ENCODE measurements at places on chromosomes 2 and 18. TPM values are rescaled to one million over a fixed set of nuclear protein-coding genes. Genes with fewer than 3 reads are reported as not detected.

DNA sequence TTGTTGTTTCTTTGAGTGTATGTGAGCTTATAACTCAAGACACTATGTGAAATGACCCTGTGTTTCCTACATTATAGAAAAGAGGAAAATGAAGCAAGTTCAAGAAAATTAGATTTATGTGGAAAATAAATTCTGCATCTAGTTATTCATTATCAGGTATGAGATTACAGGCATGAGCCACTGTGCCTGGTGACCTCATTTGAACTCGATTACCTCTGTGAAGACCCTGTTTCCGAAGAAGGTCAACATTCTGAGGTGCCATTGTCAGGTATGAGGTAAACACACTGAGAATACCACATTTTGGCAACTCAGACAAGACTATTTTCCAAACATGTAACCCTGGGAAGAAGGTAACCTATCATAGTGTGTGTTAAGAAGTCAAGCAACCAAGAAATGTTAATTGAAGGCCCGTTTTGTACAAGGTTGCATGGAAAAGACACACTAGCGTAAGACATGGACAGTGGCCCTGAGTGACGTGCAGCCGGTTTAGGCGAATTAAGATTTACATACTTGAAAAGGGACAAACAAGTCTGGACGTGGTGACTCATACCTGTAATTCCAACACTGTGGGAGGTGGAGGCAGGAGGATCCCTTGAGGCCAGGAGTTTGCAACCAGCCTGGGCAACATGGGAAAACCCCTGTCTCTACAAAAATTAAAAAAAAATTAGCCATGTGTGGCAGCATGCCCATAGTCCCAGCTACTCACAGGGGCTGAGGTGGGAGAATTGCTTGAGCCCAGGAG is 186.6 kb downstream of the NEDD4L start:
- peaks cover 36% of the 10 kb centered on the region for H3K4me1 ChIP-seq
- no peaks in the 10 kb centered on the region for H3K36me3 ChIP-seq
- peak overlapping the region; percentile 28 for H3K27ac ChIP-seq
- H3K27me3 ChIP-seq, result peaks cover 2% of the 10 kb centered on the region
- no peak for DNase-seq
- H3K4me3 ChIP-seq, result no peak overlapping the region

HOXD12 gene
- total RNA-seq, result 0.36 TPM

MLPH gene
- 45.4 TPM for total RNA-seq

TTR gene
- not detected for total RNA-seq

GRCh38 chr18:45658756-45659155 is 43.5 kb downstream of the SLC14A2 start:
- H3K27ac ChIP-seq, result no peak overlapping the region
- no peaks in the 10 kb centered on the region for H3K36me3 ChIP-seq
- peaks cover 27% of the 10 kb centered on the region for H3K4me1 ChIP-seq
- no peak overlapping the region for H3K4me3 ChIP-seq
- DNase-seq, result peak; percentile 18

DNA sequence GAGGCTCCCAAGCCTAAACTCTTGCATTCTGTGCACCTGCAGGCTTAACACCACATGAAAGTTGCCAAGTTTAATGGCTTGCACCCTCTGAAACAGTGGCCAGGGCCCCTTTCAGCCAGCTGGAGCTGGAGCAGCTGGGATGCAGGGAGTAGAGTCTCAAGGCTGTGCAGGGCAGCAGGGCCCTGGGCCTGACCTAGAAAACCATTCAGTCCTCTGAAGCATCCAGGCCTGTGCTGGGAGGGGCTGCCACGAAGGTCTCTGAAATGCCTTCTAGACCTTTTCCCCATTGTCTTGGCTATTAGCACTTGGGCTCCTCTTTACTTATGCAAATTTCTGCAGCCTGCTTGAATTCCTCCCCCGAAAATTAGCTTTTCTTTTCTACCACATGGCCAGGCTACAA is 10.6 kb upstream of the SFT2D3 start:
- no peaks in the 10 kb centered on the region for H3K4me1 ChIP-seq
- DNase-seq, result no peak
- peaks cover 26% of the 10 kb centered on the region for H3K36me3 ChIP-seq
- H3K27ac ChIP-seq, result no peak overlapping the region
- no peak overlapping the region for H3K4me3 ChIP-seq

RFTN2 gene
- not detected for total RNA-seq

DCDC2C gene
- total RNA-seq, result not detected

PIAS2 gene
- 26.1 TPM for total RNA-seq

GRCh38 chr2:72003796-72004195 is 143.9 kb downstream of the CYP26B1 start:
- no peak overlapping the region for H3K4me3 ChIP-seq
- peaks cover 54% of the 10 kb centered on the region for H3K27me3 ChIP-seq
- H3K27ac ChIP-seq, result no peak overlapping the region
- H3K4me1 ChIP-seq, result no peaks in the 10 kb centered on the region
- no peak for DNase-seq

DNA sequence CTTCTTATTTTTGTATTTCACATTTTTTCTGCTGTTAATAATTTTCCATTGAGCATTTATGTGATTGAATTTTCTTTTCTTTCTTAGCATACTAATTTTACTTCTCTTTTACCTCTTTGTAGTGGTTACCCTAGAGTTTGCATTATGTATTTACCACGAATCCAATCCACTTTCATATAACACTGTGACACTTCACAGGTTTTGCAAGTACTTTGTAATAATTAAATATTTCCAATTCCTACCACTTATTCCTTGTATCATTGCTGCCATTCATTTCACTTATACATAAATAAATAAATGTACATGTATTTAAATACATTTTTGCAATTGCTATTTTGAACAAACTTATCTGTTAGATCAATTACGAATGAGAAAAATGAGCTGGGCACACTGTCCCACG is 110.8 kb downstream of the TGIF1 start:
- peaks cover 8% of the 10 kb centered on the region for H3K27me3 ChIP-seq
- no peak overlapping the region for H3K27ac ChIP-seq
- H3K4me3 ChIP-seq, result no peak overlapping the region
- no peak for DNase-seq
- no peaks in the 10 kb centered on the region for H3K4me1 ChIP-seq

GRCh38 chr2:200466425-200467418 is 43.1 kb downstream of the KCTD18 start:
- H3K36me3 ChIP-seq, result peaks cover 65% of the 10 kb centered on the region
- peaks cover 44% of the 10 kb centered on the region for H3K4me1 ChIP-seq
- H3K4me3 ChIP-seq, result peak overlapping the region; percentile 8
- H3K27me3 ChIP-seq, result peaks cover 4% of the 10 kb centered on the region
- peak overlapping the region; percentile 69 for H3K27ac ChIP-seq

DNA sequence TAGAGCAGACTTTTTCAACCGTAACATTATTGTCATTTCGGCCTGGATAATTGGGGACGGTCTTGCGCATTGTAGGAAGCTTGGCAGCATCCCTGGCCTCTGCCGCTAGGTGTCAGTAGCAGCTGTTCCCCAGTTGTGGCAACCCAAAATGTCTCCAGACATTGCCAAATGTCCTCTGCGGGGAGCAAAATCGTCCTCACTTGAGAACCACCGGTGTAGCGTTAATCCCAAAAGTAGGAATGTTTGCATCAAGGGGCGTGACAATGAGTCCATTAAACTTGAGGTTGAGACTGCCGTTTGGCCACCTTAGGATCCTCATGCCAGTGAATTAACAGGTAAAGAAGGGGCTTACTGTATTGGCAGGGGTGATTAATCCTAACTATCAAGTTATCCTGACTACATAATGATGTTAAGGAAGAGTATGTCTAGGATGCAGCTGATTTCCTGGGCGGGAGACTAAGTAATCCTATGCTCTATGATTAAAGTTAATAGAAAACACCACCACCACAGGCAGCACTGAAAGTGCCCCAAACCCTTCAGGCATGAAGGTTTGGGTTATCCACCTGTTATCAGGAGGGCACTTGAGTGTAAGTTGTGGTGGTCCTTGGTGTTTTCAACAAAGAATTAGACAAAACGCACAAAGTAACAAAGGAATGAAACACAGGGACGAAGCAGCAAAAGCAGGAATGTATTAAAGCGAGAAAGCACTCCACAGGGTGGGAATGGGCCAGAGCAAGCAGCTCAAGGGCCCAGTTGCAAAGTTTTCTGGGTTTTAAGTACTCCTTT is 4.9 kb upstream of the ZC3H8 start:
- H3K36me3 ChIP-seq, result no peaks in the 10 kb centered on the region
- H3K4me1 ChIP-seq, result peaks cover 5% of the 10 kb centered on the region
- peak overlapping the region; percentile 54 for H3K4me3 ChIP-seq

GRCh38 chr18:10290638-10291235 is 163.7 kb upstream of the APCDD1 start:
- H3K27ac ChIP-seq, result peak overlapping the region; percentile 30
- DNase-seq, result no peak
- peaks cover 11% of the 10 kb centered on the region for H3K27me3 ChIP-seq

- H3K4me1 ChIP-seq, result peaks cover 46% of the 10 kb centered on the region
- H3K36me3 ChIP-seq, result peaks cover 38% of the 10 kb centered on the region
- DNase-seq, result peak; percentile 82
- no peaks in the 10 kb centered on the region for H3K27me3 ChIP-seq
- H3K4me3 ChIP-seq, result no peak overlapping the region
Observed at GRCh38 chr2:73243884-73244570, 9.9 kb downstream of the CCT7 start.

ACYP2 gene
- total RNA-seq, result 14.3 TPM

DNA sequence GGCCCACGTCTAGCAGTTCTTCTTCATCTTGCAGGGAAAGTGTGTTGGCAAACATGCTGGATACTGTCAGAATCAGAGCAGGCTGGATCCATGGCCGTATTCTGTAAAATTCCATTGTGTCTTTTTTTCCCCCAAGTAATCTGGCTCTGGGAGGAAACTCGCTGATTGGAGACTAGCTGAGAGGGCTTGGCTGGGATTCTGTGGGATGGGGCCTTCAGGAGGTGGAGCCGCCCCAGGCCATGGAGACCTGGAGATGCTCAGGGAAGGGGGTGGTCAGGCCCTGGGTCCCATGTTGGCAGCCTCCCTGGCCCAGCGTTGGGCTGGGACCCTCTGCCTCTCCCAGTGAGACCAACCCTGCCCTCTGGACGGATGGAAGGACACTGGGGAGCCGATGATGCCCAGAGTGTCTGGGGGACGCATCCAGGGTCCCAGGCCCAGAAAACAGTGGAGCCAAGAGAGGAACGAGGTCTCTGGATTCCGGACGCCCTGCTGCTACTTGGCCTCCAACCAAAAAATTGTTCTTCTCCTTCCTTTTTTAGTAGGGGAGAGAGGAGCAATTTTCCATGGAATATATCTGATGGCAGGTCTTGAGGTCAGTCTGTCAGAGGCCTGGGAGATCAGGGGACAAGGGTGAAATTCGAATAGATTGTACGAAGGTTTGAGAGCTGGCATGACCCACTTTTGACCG is 114.5 kb downstream of the AGAP1 start:
- no peak for DNase-seq
- no peaks in the 10 kb centered on the region for H3K36me3 ChIP-seq
- H3K27me3 ChIP-seq, result peaks cover 2% of the 10 kb centered on the region
- no peak overlapping the region for H3K27ac ChIP-seq
- no peak overlapping the region for H3K4me3 ChIP-seq
- H3K4me1 ChIP-seq, result peaks cover 25% of the 10 kb centered on the region

- H3K27ac ChIP-seq, result no peak overlapping the region
- no peak overlapping the region for H3K4me3 ChIP-seq
Observed at GRCh38 chr18:60500960-60501359, 128.4 kb upstream of the MC4R start.

POTEJ gene
- total RNA-seq, result not detected

CFC1 gene
- not detected for total RNA-seq

MC5R gene
- not detected for total RNA-seq

PSD4 gene
- 0.78 TPM for total RNA-seq

- H3K4me1 ChIP-seq, result no peaks in the 10 kb centered on the region
- no peak overlapping the region for H3K4me3 ChIP-seq
- H3K27ac ChIP-seq, result no peak overlapping the region
Observed at GRCh38 chr2:858646-859045, 92.0 kb upstream of the SNTG2 start.

DLX2 gene
- total RNA-seq, result 9.5 TPM

- H3K27me3 ChIP-seq, result no peaks in the 10 kb centered on the region
Observed at GRCh38 chr18:60649107-60649506, 276.5 kb upstream of the MC4R start.
